T-cell (primary cell): ENCODE measurements at places on chromosomes 7 and 10.

DNA sequence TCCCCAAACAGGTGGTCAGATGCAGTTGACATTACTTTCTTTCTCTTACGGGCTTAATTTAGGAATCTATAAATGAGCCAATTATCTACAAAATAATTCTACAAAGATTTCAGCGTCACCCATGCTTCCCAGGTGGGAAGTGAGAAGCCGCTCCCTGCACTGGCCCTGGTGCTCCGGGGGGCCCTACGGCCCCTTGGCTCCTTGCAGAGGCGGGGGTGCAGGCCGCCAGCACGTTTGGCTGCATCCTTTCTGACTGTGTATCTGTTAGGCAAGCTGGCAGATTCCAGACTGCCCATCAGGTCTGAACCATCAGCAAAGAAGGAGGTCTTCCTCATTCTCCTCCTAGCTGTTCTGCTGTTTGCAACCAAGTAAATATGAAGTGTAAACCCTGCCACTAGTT lies 16.3 kb downstream of the VWC2 start:
- H3K36me3 ChIP-seq = no peaks in the 10 kb centered on the region
- no peaks in the 10 kb centered on the region for H3K4me1 ChIP-seq
- H3K4me3 ChIP-seq = no peak overlapping the region
- no peaks in the 10 kb centered on the region for H3K27me3 ChIP-seq
- DNase-seq = no peak
- no peak overlapping the region for H3K27ac ChIP-seq

GRCh38 chr10:121526801-121527221 lies 71.4 kb downstream of the FGFR2 start:
- no peak for DNase-seq
- no peak overlapping the region for H3K4me3 ChIP-seq
- no peaks in the 10 kb centered on the region for H3K36me3 ChIP-seq
- H3K27ac ChIP-seq = no peak overlapping the region
- no peaks in the 10 kb centered on the region for H3K4me1 ChIP-seq

DNA sequence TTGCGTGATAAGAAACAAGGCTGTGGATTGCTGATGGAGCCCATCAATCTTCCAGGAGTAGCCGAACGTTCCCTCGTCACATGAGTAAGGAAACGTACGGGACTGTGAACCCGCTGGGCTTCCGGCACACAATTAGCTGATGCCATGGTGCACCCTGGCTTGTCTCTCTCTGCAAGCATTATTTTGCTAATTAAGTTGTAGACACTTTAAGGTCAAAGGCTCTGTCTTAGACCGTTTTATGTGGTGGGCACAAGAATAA lies 50.9 kb downstream of the ADARB2 start:
- H3K27me3 ChIP-seq = peaks cover 21% of the 10 kb centered on the region
- no peak for DNase-seq
- H3K36me3 ChIP-seq = no peaks in the 10 kb centered on the region
- no peak overlapping the region for H3K27ac ChIP-seq
- H3K4me3 ChIP-seq = no peak overlapping the region

DNA sequence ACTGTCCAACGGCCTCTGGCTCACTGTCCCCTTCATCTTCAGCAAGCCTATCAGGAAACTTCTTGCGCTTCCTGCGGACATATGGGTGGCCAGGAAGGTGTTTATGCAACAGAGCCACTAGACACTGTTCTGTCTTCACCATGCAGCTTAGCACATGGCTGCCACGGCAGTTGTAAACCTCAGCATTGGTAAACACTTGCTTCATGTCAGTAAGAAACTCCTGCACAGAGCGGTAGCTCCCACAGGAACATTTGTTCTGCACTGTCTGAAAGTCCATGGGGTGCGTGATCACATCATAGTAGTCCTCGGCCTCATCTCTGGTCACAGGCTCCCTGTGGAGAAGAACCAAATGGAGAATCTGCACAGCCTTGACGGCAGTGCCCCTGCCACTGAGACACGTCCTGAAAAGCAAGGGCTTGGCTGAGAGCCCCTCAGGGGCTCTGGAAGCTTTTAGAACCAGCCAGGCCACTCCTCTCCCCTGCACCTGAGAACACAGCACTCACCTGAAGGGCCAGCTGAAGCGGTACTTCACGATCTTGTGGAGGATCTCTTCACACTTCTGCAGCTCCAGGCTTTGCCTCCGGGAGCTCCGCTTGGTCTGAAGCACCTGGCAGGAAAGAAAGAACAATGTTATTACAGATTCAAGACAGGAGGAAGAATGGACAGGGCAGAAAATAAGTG lies 8.8 kb downstream of the FZD9 start:
- H3K36me3 ChIP-seq = peaks cover 70% of the 10 kb centered on the region
- H3K4me1 ChIP-seq = no peaks in the 10 kb centered on the region
- no peak overlapping the region for H3K4me3 ChIP-seq
- H3K27me3 ChIP-seq = no peaks in the 10 kb centered on the region
- H3K27ac ChIP-seq = no peak overlapping the region

- H3K36me3 ChIP-seq = no peaks in the 10 kb centered on the region
- no peaks in the 10 kb centered on the region for H3K4me1 ChIP-seq
- H3K4me3 ChIP-seq = no peak overlapping the region
- H3K27me3 ChIP-seq = peaks cover 37% of the 10 kb centered on the region
- H3K27ac ChIP-seq = no peak overlapping the region
These were observed 10.4 kb downstream of the ELN start for GRCh38 chr7:74038194-74038961.

DNA sequence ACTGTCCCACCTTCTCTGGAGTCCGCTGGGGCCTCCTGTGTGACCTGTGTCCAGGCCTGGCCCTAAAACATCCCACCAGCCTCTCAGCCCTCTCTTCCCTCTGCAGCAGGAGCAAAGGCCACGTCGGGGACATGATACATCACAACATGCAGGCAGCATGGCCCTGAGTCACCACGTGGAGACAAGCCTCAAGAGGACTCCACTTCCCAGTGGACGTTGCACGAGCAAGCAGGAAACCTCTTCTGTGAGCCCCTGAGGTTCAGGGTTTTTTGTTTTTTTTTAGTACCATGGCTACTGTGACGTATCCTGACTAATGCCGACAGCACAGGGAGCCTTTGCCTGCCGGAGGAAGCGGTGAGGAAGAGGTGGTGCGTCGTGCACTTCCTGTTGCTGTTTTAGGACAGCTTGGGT lies 165.9 kb downstream of the DNAJB6 start:
- peak overlapping the region; percentile 30 for H3K4me3 ChIP-seq
- DNase-seq = peak; percentile 72
- peaks cover 18% of the 10 kb centered on the region for H3K27me3 ChIP-seq
- H3K27ac ChIP-seq = peak overlapping the region; percentile 68

- peaks cover 3% of the 10 kb centered on the region for H3K27me3 ChIP-seq
- H3K4me3 ChIP-seq = no peak overlapping the region
- H3K4me1 ChIP-seq = no peaks in the 10 kb centered on the region
- no peak overlapping the region for H3K27ac ChIP-seq
These were observed 3.6 kb downstream of the PRSS37 start for GRCh38 chr7:141837683-141838082.

DNA sequence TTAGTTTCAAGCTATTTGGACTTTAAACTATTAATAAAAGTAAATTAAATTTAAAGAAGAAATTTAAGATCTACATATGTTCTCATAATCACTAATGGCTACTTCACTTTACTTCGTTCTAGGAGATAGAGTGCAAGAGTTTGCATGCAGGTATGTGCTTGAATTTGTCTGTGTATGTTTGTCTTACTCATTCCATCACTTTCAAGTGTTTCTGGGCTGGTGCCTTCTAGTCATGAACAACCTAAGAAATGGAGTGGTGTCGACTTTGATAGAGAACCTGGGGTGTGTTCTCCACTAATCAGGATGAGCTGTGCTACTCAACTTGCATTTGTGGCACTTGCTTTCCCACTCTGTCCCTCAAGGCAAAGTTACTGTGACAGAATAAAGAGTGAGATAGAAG lies 169.9 kb downstream of the KCND2 start:
- H3K27ac ChIP-seq = no peak overlapping the region
- no peak overlapping the region for H3K4me3 ChIP-seq
- H3K27me3 ChIP-seq = no peaks in the 10 kb centered on the region
- DNase-seq = no peak
- no peaks in the 10 kb centered on the region for H3K36me3 ChIP-seq

GRCh38 chr10:62696798-62697197 lies 107.7 kb upstream of the ADO start:
- no peak overlapping the region for H3K27ac ChIP-seq
- no peak for DNase-seq
- H3K4me1 ChIP-seq = peaks cover 10% of the 10 kb centered on the region
- H3K27me3 ChIP-seq = no peaks in the 10 kb centered on the region

DNA sequence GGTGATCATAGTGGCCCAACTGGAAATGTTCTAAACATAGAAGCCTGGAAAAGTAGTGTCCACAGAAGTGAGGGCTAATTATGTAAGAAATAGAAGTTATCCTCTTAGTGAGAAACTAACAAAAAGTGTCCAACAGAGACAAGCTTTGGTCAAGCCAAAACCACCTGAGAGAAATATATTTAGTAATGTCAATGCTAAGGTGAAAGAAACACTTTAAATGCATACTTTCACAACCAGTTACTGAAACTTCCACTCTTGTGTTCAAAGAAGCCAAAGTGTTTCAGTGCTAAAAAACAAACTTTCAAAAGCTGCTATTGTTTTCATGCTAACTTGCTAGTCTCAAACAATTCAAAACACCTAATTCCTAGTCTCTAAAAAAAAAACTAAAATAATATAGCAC lies 18.1 kb downstream of the RAB11FIP2 start:
- no peak for DNase-seq
- no peaks in the 10 kb centered on the region for H3K4me1 ChIP-seq
- H3K27ac ChIP-seq = no peak overlapping the region
- no peaks in the 10 kb centered on the region for H3K36me3 ChIP-seq

DNA sequence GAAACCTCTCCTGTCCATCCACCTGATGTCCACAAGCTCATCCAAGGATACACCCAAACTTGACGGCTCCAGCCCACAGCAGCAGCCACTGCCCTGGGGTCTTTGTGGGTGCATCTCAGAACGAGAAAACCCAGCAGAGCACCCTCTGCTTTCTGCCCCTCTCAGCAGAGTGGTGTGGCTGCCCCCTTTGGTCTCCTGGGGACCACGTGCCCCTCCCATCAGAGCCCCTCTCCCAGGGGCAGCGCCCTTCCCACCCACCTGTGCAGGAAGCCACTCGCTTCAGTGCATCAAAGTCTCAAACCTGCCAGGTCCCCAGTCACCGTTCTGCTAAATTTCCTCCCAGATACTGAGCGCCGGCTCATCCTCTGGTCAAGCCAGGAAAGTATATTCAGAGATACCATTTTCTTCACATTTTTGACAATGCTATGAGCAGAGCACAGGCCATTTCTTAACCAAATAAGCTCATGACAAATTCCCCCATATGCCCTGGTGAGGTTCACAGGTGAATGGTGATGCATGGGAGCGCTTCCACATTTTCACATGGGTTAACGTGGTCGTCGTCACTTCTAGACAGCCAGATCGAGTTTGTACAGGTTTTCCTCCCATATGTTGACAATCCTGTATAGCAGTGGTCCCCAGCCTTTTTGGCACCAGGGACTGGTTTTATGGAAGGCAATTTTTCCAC lies 32.4 kb downstream of the CAMK2B start:
- H3K27ac ChIP-seq = no peak overlapping the region
- H3K27me3 ChIP-seq = peaks cover 35% of the 10 kb centered on the region
- H3K4me1 ChIP-seq = no peaks in the 10 kb centered on the region
- no peak for DNase-seq

GRCh38 chr7:28182071-28182471 lies 1.5 kb upstream of the JAZF1 start:
- peaks cover 13% of the 10 kb centered on the region for H3K4me1 ChIP-seq
- no peaks in the 10 kb centered on the region for H3K27me3 ChIP-seq
- no peak overlapping the region for H3K27ac ChIP-seq
- no peaks in the 10 kb centered on the region for H3K36me3 ChIP-seq
- no peak for DNase-seq
- H3K4me3 ChIP-seq = no peak overlapping the region

- no peak overlapping the region for H3K27ac ChIP-seq
- no peaks in the 10 kb centered on the region for H3K4me1 ChIP-seq
- H3K36me3 ChIP-seq = no peaks in the 10 kb centered on the region
- DNase-seq = no peak
- H3K27me3 ChIP-seq = peaks cover 21% of the 10 kb centered on the region
- H3K4me3 ChIP-seq = no peak overlapping the region
These were observed 35.4 kb downstream of the TLL2 start for GRCh38 chr10:96478355-96478754.

- H3K4me1 ChIP-seq = no peaks in the 10 kb centered on the region
- H3K27ac ChIP-seq = no peak overlapping the region
- no peaks in the 10 kb centered on the region for H3K36me3 ChIP-seq
- DNase-seq = no peak
- no peak overlapping the region for H3K4me3 ChIP-seq
These were observed 36.7 kb downstream of the CFAP46 start for GRCh38 chr10:132905661-132906060.

GRCh38 chr10:14838582-14839304 lies 637 bp downstream of the HSPA14 start:
- peaks cover 11% of the 10 kb centered on the region for H3K4me1 ChIP-seq
- no peaks in the 10 kb centered on the region for H3K27me3 ChIP-seq
- DNase-seq = no peak
- peak overlapping the region; percentile 89 for H3K27ac ChIP-seq

- no peaks in the 10 kb centered on the region for H3K4me1 ChIP-seq
- no peaks in the 10 kb centered on the region for H3K36me3 ChIP-seq
- no peaks in the 10 kb centered on the region for H3K27me3 ChIP-seq
- DNase-seq = no peak
- no peak overlapping the region for H3K27ac ChIP-seq
These were observed 36.6 kb upstream of the PDLIM1 start for GRCh38 chr10:95327367-95327766.

DNA sequence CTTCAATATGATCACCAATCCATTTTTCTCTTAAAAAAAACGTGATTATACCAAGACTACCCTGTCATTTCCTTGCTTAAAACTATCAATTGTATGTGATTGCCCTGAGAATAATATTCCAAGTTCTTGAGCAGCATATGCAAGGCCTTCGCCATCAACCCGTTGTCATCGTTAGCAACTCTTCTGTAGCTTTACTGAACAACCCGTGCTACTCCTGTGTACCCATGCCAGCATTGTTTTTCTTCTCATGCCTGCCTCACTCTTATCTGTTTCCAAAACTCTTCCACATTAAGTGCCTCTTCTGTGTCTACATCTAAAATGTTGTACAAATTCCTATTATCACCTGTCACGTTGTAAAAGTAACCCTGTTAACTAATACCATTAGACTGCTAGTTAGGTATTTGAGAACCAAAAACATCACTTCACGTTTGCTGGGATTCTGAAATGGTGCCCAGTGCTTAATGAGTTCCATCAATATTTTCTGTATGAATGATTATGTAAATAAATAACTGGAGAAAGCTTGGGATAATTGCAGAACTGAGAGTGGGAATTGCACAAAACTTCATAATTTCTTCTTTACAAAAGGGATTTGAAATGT lies 10.5 kb downstream of the CAV2 start:
- H3K4me3 ChIP-seq = no peak overlapping the region
- H3K27ac ChIP-seq = no peak overlapping the region
- peaks cover 3% of the 10 kb centered on the region for H3K4me1 ChIP-seq
- no peaks in the 10 kb centered on the region for H3K36me3 ChIP-seq

- H3K27me3 ChIP-seq = peaks cover 67% of the 10 kb centered on the region
- H3K27ac ChIP-seq = no peak overlapping the region
- H3K4me1 ChIP-seq = no peaks in the 10 kb centered on the region
- H3K4me3 ChIP-seq = no peak overlapping the region
These were observed 93.2 kb downstream of the UNCX start for GRCh38 chr7:1325646-1326510.
